ENCODE measurements at places on chromosomes 6 and 20. TPM values are rescaled to one million over a fixed set of nuclear protein-coding genes. Genes with fewer than 3 reads are reported as not detected.

GRCh38 chr20:48945840-48946514 lies 24.5 kb downstream of the ARFGEF2 start:
- no peak for DNase-seq
- H3K4me1 ChIP-seq = no peaks in the 10 kb centered on the region
- no peak overlapping the region for H3K27ac ChIP-seq
- H3K36me3 ChIP-seq = peaks cover 84% of the 10 kb centered on the region
- no peak overlapping the region for H3K4me3 ChIP-seq

DNA sequence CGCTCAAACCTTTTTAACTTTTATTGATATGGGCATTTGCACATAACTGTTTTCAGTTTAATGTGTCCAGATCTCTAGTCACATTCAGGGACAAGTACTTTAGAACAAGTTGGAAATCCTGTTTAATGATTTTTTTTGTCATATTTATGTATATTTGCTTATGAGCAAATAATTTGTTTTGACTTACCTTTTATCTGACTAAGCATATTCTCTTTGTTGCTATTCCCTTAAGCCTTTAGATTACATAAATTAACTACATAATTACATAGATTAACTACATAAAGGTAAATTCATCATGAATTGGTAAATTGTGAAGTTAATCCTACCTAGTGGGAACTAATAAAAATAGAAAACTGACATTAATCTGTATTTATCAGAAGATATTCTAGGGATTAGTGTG lies 523.5 kb upstream of the MAN1A1 start:
- no peaks in the 10 kb centered on the region for H3K27me3 ChIP-seq
- H3K4me3 ChIP-seq = no peak overlapping the region
- H3K36me3 ChIP-seq = no peaks in the 10 kb centered on the region
- H3K27ac ChIP-seq = no peak overlapping the region
- no peaks in the 10 kb centered on the region for H3K4me1 ChIP-seq

DNA sequence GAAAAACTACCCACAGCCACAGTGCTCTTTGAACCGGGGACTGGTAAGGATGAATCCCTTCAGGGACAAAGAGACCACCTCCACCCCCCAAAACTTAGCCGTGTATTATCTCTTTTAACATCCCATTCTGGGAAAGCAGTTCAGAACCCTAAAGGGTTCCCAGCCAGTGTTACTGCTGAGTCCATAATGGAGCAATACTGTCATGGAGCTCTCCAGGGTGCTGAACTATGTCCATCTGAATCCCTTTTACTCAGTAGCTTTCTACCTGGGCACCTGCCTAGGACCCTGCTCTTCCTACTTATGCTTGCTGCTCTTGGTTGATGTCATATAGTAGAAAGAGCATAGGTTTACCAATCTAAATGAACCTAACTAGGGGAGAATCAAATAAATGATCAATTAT lies 22.3 kb upstream of the SAYSD1 start:
- H3K27me3 ChIP-seq = no peaks in the 10 kb centered on the region
- no peak overlapping the region for H3K4me3 ChIP-seq
- DNase-seq = peak; percentile 54
- H3K36me3 ChIP-seq = no peaks in the 10 kb centered on the region

GRCh38 chr6:32436995-32437836 lies 2.5 kb upstream of the HLA-DRA start:
- DNase-seq = no peak
- no peak overlapping the region for H3K27ac ChIP-seq
- no peaks in the 10 kb centered on the region for H3K36me3 ChIP-seq
- H3K27me3 ChIP-seq = no peaks in the 10 kb centered on the region
- H3K4me1 ChIP-seq = no peaks in the 10 kb centered on the region

GRCh38 chr20:53133628-53134027 lies 161.5 kb downstream of the TSHZ2 start:
- DNase-seq = no peak
- no peaks in the 10 kb centered on the region for H3K4me1 ChIP-seq
- no peak overlapping the region for H3K27ac ChIP-seq
- no peaks in the 10 kb centered on the region for H3K27me3 ChIP-seq

DNA sequence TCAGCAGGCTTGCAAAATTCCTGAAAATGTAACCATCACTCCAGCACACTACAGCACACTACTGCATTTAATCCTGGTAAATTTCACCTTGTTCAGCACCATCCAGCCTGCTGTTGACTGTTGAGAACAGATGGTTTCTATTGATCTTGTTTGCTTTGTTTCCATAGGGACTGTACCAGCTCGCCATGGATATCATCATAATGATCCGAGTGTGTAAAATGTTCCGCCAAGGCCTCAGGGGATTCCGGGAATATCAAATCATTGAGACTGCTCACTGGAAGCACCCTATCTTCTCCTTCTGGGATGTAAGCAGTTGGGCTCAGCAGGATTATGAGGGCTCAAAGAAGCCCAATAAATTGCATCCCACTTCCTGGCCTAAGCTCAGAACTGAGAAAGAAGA lies 4.1 kb downstream of the CNBD2 start:
- no peak overlapping the region for H3K4me3 ChIP-seq
- H3K36me3 ChIP-seq = no peaks in the 10 kb centered on the region
- H3K27ac ChIP-seq = no peak overlapping the region
- DNase-seq = no peak
- no peaks in the 10 kb centered on the region for H3K4me1 ChIP-seq

GRCh38 chr6:117605169-117605826 lies 3.0 kb upstream of the GOPC start:
- no peaks in the 10 kb centered on the region for H3K27me3 ChIP-seq
- H3K36me3 ChIP-seq = no peaks in the 10 kb centered on the region
- DNase-seq = peak; percentile 80
- H3K4me3 ChIP-seq = no peak overlapping the region
- peaks cover 10% of the 10 kb centered on the region for H3K4me1 ChIP-seq

DNA sequence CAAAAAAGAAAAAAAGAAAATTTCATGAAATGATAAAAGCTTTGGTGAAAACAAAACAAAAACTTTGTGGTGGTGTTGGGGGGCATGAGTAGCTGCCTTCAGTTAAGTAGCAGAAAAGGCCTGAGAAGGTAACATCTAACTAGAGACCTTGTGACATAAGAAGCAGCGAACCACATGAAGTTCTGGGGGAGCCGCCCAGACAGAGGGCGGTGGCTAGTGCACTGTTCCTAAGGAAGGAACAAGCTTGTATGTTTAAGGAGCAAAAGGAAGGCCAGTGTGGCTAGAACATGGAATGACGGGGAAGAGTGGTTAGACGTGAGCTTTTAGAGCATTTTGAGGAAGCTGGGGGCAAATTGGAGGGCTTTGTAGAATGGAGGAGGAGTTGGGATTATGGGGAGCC lies 7.5 kb upstream of the RSPH3 start:
- DNase-seq = no peak
- no peak overlapping the region for H3K4me3 ChIP-seq

- peak overlapping the region; percentile 63 for H3K4me3 ChIP-seq
- no peak for DNase-seq
- H3K27ac ChIP-seq = no peak overlapping the region
Observed at GRCh38 chr6:124962639-124963415, 590 bp downstream of the RNF217 start.

DNA sequence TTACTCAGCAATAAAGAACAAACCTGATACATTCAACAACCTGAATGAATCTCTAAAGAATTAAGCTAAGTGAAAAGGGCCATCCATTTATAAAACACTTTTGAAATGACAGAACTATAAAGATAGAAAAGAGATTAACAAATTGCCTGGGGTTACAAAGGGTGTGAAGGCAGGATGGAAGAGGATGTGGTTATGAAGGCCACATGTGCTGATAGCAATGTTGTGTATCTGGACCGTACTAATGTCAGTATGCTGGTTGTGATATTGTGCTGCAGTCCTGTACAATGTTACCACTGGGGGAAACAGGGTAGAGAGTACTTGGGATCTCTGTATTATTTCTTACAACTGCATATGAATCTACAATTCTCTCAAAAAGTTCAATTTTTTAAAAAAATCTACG lies 36.4 kb downstream of the ELOVL5 start:
- H3K27me3 ChIP-seq = no peaks in the 10 kb centered on the region
- peaks cover 34% of the 10 kb centered on the region for H3K4me1 ChIP-seq
- H3K36me3 ChIP-seq = no peaks in the 10 kb centered on the region
- H3K4me3 ChIP-seq = no peak overlapping the region

- no peak overlapping the region for H3K27ac ChIP-seq
- H3K27me3 ChIP-seq = no peaks in the 10 kb centered on the region
- H3K4me3 ChIP-seq = no peak overlapping the region
- H3K4me1 ChIP-seq = peaks cover 54% of the 10 kb centered on the region
- H3K36me3 ChIP-seq = no peaks in the 10 kb centered on the region
Observed at GRCh38 chr6:2873643-2874042, 29.5 kb downstream of the SERPINB9 start.

DNA sequence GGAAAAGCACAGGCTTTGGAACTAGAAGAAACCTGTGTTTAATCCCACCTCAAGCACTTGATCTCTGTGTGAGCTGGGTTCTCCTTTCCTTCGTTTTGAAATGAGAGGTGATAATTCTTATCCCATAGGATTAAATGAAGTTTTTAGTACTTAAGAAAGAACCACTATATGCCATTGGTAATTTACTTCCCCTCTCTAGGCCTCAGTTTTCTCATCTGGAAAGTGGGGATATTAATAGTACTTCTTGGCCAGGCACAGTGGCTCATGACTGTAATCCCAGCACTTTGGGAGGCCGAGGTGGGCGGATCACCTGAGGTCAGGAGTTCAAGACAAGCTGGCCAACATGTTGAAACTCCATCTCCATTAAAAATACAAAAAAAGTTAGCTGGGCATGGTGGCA lies 14.1 kb downstream of the REM1 start:
- H3K4me3 ChIP-seq = no peak overlapping the region
- peaks cover 27% of the 10 kb centered on the region for H3K27me3 ChIP-seq
- DNase-seq = no peak
- no peaks in the 10 kb centered on the region for H3K4me1 ChIP-seq
- no peaks in the 10 kb centered on the region for H3K36me3 ChIP-seq

CLPSL2 gene
- not detected for total RNA-seq

METTL24 gene
- not detected for total RNA-seq

PSMB1 gene
- total RNA-seq = 528 TPM

PDE10A gene
- total RNA-seq = not detected

NR2E1 gene
- not detected for total RNA-seq

RWDD1 gene
- 90.5 TPM for total RNA-seq
